HuH-7 (cell line): ENCODE measurements at places on chromosomes 2 and 18.

DNA sequence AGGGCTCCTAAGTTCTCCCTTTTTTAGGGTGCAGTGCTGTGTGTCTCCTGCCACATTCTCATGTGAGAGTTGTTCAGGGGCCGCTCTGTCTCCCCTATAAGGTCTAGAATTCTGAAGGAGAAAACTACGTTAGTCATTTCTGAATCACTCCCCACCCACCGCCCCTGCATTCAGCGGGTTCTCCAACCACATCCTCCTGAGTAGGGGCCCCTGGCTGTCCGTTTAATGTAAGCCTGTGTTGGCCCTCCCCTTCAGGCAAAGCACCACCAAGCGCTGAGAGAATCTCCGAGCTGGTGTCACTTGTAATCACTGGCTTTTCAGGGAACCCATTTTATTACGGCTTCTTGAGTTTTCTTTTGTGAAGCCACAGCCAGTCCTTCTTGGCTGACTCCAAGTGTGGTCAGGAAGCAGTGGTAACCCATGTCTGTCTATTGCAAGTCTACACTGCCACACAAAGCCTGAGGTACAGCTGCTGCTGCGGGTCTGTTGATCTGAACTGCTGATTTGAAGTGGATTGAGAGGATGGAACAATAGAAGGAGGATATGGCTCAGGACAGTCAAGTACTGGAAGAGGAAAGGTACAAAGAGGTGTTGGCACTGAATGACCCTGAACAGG lies 16.9 kb downstream of the LCT start:
- no peak for DNase-seq

- DNase-seq = no peak
Observed at GRCh38 chr2:138496096-138496651, 5.4 kb upstream of the SPOPL start.

GRCh38 chr2:191629976-191630712 lies 47.8 kb upstream of the NABP1 start:
- DNase-seq = no peak

DNA sequence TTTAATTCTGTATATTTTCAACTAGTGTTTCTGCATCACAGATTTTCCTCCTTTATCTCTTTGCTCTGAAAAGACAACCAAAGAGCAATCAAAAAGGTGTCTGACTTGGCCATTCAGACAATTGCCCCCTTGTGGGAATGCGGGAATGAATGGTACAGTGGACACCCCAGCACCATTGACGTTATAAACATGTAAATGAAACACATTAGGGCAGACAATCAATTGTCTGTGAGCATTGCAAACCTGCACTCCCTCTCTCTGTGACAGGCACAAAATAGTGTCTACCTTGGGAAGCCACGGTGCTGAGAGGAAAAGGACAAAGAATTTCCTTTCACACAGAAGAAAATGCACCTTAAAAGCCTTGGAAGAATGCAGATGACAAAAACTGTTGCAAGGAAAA lies 8.0 kb downstream of the ZEB2 start:
- DNase-seq = no peak

GRCh38 chr2:100939445-100939844 lies 62.6 kb upstream of the RPL31 start:
- no peak for DNase-seq

- peak; percentile 61 for DNase-seq
Observed at GRCh38 chr18:58863539-58864145, 1.0 kb upstream of the ZNF532 start.

GRCh38 chr2:217171874-217172273 lies 312.0 kb upstream of the TNP1 start:
- DNase-seq = no peak

DNA sequence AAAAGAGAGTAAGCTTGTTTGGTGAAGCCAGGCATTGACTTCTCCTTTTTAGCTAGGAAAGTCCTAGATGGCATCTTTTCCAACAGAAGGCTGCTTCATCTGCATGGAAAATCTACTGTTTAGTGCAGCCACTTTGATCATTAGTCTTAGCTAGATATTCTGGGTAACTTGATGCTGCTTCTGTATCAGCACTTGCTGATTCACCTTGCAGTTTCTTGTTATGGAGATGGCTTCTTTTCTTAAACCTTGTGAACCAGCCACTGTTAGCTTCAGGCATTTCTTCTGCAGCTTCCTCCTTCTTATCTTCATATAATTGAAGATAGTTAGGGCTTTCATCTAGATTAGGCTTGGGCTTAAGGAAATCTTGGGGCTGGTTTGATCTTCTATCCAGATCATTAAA lies 639.7 kb downstream of the TDRD15 start:
- DNase-seq = no peak

DNA sequence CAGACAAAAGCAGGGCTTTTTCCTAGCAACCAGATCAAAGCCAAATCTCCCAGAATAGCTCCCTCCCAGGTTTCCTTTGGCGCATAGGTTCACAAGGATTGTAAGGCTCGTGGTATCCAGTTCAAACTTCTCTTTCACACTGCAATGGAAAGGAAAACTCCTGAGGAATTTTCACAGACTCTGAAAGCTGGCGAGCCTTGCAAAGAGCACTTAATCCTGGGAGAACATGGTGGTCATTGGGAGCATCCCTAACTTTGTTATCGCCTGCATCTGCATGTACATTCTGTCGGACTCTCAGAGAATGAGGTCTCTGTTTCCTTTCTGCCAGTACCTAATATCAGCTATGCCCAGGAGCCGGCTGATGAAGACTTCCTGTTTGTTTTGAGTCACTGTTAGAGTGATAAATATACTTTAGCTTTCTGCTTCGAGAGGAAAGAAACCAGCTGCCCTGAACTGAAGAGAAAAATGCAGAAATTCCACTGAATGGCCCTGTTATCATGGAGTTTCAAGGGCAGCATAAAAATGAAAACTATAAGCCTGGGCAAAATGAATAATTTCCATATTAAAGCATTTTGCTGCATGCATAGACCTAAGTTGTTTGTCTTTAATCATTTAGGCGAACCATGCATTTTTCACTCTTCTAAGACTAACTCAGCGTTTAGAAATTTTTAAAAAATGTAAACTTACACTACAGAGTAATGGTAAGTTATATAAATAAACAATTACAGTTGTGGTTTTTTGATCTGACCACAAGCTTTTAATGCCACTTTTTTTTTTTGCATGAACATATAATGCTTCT lies 76.4 kb upstream of the ZEB2 start:
- peak; percentile 8 for DNase-seq

- DNase-seq = no peak
Observed at GRCh38 chr2:67465623-67466022, 68.5 kb downstream of the ETAA1 start.

- DNase-seq = no peak
Observed at GRCh38 chr2:73069855-73070642, 1.5 kb downstream of the SFXN5 start.

DNA sequence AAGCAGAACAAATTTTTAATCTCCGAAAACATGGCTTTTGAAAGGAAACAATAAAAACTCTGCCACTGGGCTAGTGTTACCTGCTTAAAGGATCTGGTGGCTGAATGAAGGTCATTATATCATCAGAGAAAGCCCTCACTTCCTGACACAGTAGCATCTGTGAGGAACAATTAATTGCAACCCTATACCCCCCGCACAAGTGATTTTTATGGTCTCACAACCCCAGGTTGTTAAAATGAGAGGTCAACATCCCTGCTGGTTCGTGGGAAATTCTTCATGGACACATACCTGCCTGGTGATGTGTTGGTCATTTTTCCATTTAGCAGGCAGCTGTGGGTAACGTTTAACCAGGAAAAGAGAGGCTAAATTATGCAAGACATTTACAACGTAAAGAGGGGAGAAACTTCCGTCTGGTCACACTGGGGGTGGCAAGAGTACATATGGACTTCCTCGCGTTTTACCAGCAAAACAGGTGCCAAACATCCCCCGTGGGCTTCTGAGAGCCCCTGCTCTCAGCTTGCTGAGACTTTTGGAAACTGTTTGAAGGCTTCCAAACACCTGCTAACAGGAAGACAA lies 29.2 kb downstream of the NIFK start:
- peak; percentile 53 for DNase-seq

DNA sequence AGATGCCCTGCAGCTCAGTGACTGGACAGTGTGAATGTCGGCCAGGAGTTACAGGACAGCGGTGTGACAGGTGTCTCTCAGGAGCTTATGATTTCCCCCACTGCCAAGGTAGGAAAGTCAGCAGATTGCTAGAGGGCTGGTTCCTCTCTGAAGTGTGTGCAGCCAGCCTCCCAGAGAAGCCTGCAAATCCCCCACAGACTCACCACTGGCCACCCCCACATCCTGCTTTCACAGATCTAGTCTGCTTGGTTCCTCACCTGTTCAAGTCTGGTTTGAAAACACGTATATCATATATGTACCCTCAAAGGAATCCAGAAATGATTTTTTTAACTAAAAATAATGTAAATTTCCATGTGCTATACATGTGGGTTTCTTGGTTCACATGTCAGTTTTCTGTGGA lies 121.1 kb downstream of the LAMA3 start:
- DNase-seq = no peak

DNA sequence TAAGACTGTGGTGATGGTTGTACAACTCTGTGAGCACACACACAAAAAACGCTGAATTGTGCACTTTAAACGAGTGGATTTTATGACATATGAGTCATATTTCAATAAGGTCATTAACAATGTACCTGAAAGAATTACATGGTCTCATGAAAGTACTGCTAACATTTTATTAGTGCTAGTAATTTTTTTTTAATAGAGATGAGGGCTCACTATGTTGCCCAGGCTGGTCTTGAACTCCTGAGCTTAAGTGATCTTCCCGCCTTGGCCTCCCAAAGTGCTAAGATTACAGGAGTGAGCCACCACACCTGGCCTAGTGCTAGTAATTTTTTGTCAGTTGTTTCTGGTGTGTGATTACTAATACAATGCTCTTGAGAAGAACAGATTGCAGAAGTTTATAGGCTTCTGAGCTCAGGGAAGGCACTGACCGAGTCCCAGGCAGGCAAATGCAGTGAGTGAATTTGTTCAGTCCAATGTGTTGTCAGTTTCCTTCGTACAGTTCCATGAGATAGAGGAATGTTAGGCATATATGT lies 177.0 kb downstream of the TGIF1 start:
- DNase-seq = no peak

DNA sequence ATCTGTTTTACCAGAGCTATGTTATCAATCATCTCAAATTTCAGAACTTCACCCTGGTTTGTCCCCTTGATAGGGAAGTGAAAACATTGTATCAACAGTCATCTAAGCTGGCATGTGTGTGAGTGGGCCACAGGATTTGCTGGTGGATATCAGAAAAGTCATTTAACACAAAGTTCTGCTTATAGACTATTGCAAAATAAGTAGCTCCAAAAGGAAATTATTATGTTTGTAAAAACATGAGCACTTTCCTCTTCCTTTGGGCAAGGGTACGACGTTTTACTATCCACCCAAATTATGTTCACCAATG lies 20.7 kb upstream of the COPS8 start:
- DNase-seq = no peak

DNA sequence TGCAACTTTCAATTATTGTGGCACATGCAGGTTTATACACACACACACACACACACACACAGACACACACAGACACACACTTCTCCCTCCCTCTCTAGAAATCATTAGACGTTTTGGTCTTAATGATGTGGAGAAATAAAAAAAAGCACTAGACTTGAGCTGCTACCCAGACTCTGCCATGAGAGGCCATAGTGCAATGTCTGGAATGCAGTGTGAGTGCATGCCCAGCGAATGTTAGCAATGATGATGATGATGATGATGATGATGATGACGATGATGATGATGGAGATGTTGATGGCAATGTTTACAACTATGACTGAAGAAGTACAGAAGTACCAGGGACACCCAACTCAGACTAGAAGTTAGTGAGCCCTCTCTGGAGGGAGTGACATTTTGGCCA lies 23.8 kb upstream of the KLHL29 start:
- DNase-seq = no peak

DNA sequence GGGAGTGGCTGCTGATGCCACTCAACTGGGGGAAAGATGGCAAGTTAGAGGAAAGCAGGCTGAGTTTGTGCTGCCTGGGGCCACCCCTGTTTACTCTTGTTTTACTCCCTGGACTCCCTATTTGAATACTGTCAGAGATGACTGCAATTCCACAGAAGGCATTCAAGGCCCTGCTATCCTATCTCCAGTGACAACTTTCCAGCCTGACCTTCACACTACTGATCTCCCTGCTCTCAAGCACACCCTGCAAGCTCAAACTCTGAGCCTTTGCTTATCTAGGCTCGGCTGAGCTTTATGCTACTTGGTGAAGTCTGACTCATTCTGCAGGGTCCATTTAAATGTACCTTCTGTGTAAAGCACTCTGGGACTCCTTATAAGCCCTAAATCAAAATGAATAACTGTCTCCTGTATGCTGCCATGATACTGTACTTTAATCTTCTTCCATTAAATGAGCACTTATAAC lies 39.3 kb upstream of the DSG1 start:
- DNase-seq = peak; percentile 12

DNA sequence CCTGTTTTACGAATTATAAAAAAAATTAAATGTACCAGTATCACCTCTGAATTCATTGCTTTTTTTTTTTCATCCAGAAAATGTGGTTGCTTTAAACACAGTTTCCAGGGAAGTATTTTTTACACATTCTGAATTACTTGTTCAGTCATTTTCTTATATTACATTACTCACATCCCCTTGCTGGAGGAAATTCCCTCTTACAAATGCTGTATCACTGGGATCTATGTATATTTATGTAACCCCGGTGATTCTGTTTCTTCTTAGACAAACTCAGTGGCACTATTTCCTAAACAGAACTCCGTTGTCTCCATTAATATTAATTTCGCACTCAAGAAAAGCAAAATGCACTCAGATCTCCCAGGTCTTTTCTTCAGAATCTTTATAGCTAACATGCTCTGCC lies 1078.5 kb upstream of the ZEB2 start:
- no peak for DNase-seq

- no peak for DNase-seq
Observed at GRCh38 chr2:160096409-160096808, 34.0 kb upstream of the PLA2R1 start.

- no peak for DNase-seq
Observed at GRCh38 chr18:26438980-26439379, 109.4 kb downstream of the KCTD1 start.

DNA sequence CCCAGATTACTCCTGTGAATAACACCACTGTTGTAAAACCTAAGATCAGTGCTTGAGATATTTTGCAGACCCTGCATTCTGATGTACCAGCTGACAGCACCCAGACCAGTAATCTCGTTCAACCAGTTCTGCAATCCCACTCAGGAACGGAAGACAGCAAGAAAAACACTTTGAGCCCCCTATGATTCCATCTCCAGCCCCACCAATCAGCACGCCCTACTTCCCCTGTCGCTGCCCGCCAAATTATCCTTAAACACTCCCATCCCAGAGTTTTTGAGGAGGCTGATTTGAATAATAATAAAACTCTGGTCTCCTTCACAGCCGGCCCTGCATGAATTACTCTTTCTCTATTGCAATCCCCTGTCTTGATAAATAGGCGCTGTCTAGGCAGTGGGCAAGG lies 173.9 kb upstream of the CDH2 start:
- DNase-seq = no peak
